CD4-positive, alpha-beta T cell (primary cell): ENCODE measurements at places on chromosomes 11 and 22. TPM values are rescaled to one million over a fixed set of nuclear protein-coding genes. Genes with fewer than 3 reads are reported as not detected.

- no peak for DNase-seq
These were observed at the start of gene GAL3ST3 for GRCh38 chr11:66048547-66049323. Gene GAL3ST3 (minus strand): TSS chr11:66049161. CDS start chr11:66045415, 3,746 bp downstream.

GRCh38 chr11:92596596-92597317, 372.1 kb downstream of the FAT3 start:
- DNase-seq: no peak

DNA sequence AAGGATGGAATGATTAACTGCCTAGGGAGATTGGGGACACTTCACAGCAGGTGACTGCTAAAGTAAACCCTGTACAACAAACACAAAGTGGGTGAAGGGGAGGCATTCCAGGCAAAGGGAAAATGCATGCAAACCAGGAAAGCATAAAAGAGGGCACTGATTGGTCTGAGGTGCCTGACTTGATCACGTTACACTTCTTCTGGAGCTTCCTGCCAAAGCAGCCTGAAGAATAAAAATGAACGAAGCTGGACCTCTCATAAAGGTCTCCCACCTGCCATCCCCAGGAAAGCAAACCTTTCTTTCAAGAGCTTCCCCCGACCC, 46.7 kb upstream of the SCUBE2 start:
- no peak for DNase-seq

- no peak for DNase-seq
These were observed 9.8 kb upstream of the SEPTIN5 start for GRCh38 chr22:19704355-19705015.

DNA sequence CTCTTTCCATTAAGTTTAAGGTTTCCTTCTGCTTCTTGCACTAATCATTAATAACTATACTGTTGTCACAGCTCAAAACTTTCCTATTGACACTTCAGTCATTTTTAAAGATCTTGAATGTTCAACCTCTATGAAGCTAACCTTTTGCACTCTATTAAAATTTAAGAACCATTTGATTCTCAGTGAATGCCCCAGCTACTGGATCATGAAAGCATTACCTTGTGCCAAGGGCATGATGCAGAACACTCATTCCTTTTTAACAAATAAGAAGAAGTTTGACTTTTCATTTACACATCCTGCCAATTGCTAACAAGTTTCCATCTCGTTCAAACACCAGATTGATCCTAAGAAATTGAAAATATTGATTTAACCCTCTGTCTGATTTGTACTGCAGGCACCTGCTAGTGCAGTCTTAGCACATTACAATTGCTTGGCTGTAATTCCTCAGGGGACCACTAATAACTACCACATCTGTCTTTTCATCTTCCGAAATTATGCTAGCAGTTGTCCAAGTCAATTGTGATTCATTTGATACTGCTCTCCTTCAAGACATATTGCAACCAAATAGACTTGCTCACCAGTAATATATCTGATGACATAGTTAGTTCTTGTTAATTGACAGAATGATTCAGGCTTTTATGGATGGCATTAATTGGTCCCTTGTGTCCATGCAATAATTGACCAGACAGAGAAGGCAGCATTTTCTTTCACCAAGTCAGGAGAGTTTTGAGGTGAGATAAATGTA, 158.4 kb downstream of the TEAD1 start:
- DNase-seq: no peak

DNA sequence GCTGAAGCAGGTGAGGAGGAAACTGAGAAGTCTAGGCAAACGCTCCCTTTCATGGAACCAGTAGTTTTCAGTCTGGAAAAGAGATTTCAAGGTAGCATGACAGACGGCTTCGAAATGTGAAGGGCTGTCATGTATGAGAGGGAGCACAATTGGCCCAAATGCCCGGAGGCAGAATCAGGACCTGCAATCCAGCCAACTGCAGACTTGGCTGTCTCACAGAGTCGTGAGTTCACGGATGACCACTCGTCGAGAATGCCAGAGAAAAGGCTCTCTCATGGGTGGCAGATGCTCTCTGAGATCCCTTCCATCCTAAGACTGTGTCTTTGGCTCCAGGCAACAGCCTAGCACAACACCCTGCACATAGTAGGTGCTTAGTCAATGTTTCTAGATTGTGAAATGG, 134.8 kb downstream of the DSCAML1 start:
- no peak for DNase-seq

DNA sequence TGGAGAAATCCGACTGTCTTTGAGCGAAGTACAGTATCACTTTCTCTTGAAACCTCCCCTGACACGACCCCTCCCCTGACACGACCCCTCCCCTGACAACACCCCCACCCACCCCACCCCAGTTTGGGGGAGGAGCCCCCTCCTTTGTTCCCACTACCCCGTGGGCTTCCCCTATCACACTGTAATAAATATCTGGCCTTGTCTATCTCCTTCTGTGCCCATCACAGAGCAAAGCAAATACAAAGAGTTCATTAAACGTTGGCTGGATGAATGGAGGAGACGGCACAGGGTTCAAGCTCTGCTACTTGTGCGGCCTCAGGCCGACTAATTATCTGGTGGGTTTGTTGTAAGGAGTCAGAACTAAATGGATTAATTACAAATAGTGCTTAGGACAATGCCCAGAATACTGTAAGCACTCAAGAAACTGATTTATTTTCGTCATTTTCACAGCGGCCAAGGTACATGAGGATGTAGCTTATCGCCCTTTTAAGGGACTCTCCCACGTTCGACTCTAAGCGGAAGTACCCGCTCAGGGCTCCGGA, 628 bp upstream of the GGA1 start:
- no peak for DNase-seq

DNA sequence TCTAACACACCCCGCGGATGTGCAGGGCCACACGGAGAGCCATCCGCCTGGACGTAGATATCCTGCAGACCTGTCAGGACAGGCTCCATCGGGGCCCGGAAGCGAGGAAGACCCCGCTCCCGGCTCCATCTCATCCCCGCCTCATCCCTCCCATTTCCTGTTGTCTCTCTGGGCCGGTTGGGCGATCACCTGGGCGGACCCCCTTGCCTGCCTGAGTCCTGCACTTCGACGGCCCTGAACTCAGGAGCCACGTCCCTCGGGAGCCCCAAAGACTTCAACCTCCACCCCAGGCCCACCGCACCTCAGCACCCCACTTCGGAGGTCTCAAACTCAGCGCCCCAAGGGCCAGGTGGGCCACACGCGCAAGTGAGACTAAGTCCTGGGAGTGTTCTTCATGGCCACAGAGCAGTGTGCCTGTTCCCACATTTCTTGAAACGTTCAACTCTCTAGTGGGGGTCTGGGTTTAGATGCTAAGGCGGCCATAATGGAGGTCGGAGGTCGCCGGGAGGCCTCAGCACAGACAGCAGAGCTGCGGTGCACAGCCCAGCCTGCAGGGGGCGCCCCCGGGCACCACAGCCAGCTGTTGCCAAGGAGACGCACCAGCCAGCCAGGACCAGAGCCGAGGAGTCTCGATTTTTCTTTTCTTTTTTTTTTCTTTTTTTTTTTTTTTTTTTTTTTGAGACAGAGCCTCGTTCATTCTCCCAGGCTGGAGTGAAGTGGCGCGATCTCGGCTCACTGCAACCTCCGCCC, 26.0 kb upstream of the FADD start:
- peak; percentile 18 for DNase-seq

DNA sequence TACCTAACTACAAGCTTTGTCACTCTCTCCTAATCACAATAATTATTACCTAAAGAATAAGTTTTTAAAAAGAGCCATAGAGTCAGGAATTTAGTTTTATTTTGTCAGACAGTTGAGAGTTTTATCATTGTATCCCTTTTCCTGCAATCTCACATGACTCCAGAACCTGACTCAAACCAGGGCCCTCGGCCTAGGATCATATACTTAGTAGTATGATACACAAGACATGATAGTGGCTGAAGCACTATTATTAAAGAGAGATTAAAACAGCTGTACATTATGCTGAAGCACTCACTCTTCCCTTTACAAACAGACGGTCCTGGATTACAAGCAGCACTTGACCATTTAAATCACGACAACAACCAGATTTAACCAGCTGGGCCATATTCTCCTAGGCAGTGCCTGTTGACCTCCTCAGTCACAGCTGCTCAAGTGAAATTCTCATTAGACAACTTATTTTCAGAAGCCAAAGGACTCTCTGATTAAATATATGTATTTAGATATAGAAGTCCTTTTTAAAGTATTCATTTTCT, 44.0 kb downstream of the SOX6 start:
- DNase-seq: no peak

GRCh38 chr11:110295531-110296225, 736 bp downstream of the RDX start:
- DNase-seq: peak; percentile 24

GRCh38 chr11:76916712-76917111, 56.0 kb downstream of the ACER3 start:
- DNase-seq: no peak

OR4D5 gene
- not detected for total RNA-seq

PELI3 gene
- 23.8 TPM for total RNA-seq

MMP27 gene
- not detected for total RNA-seq

GSTT2B gene
- total RNA-seq: not detected

SAA2 gene
- total RNA-seq: 0.25 TPM

SYT8 gene
- total RNA-seq: not detected
